ENCODE measurements at places on chromosomes 5 and 9.

- no peak for DNase-seq
Measured at GRCh38 chr5:83937837-83938236, 217.2 kb upstream of the HAPLN1 start.

DNA sequence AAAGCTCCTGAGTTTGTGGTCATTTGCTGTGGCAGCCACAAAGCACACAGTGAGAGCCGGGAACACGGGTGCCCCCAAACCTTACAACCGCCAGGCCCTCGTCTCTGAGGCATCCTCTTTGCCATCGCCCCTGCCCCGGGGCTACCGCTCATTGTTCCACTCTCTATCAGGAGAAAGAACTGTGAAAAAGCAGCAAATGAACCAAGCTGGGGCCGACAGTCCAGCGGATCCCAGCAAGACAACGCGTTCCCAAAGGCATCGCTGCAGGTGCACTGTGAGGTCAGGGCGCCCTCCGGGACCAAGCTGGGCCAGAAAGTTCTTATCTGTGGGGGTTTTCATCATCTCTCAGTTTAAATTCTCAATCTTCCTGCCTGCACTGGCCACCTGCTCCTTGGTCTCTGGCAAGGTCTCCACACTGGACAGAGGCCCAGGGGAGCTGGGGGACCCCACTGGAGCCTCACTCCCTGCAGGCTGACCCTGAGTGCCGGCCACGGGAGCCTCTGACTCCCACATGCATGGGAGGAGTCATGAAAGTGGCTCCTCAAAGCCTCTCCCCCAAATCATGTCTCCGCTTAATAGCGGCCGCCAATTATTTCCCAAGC, 32.1 kb downstream of the VAV2 start:
- no peak for DNase-seq

GRCh38 chr5:95152535-95152934, 132.4 kb downstream of the MCTP1 start:
- no peak for DNase-seq

DNA sequence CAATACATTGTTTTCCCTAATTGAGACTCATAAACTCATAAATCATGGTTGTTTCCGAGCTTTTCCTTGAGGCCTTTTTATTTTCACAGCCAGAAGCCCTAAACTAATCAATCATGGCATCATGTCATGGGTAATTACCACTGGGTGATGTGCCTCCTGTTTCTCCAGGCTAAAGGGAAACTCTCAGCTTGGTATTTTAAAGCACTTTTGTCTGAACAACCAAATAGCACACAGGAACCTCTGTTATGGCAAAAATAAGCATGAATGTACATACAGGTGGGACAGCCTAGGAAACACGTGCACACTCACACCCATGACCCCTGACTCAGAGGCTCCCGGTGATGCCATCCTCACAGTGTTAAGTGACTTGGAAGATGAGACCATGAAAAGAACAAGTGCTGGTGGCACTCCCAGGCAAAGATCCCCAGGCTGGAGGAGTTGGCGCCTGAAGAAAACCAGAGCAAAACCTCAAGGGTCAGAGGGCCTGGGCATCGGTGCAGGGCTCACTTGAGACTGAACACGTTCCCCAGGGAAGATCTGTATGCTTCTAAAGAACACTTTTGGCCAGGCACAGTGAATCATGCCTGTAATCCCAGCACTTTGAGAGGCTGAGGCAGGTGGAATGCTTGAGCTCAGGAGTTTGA, 154.3 kb downstream of the ROR2 start:
- DNase-seq: peak; percentile 82

GRCh38 chr5:74693191-74693590, 8.2 kb downstream of the HEXB start:
- DNase-seq: no peak

DNA sequence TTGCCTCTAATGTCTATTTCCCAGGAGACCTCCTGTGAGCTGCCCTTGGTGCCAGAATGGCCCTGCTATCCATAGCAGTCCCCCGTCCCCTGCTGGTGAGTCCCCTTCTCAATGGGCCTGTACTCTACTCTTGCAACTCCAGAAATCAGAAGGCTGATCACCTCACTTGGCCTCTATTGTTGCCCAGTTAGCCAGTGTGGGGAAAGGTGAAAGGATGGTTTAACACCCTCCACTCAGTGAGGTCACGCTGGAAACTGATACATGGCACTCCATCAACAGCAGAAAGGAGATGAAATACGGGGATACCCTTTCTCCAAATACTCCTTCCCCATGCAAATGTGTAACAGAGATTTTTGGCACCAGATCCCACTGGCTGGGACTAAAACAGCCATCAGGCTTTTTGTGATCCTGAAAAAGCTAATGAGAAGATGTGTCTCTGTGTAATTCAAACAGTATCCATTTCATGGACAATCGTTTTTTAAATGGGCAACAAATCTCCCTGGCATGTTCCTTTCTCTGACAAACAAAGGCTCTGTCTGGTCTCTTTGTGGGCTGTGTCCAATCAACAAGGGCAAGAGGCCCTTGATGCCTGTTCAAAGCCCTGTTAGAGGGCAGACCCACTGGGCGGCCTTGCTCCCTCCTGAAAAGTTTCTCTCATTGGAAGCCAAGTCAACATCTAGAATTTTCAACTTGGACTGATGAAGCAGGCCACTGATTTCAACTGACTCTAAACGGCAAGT, 343.7 kb downstream of the SPOCK1 start:
- no peak for DNase-seq

- no peak for DNase-seq
Measured at GRCh38 chr5:55564721-55565120, 30.0 kb upstream of the PLPP1 start.

GRCh38 chr5:97418462-97418861, 235.4 kb upstream of the RIOK2 start:
- DNase-seq: no peak

DNA sequence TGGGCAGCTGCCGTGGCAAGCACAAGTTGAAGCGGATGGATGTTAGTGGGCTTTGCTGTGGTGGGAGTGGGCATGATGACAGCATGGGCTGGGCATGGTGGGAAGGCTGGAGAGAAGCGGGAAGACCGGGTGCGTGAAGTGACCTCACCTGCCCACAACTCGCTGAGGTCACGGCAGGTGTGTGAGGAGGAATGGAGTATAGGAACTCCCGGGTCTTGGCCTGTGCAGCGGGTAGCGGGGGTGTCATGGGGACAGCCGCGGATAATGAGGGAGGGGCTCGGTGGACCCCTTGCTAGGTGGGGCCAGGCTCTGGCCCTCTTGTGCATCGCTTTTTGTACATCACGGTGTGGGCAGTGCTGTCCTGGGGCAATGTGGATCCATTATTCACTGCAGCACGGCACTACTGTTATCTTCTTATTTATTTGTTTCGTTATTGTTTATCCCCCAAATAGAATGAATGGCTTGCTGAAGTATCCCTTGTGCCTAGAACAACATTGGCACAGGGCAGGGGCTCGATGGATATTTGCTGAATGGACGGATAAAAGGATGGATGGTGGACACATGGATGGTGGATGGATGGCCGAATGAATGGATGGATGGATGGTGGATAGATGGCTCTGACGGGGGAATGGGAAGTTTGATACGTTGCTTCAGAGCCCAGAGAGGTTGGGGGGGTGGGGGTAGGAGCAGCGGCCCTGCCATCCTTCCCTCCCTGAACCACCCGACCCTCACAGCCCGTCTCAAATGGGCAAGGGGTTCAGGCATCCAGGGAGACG, 14.6 kb downstream of the PROP1 start:
- no peak for DNase-seq

- DNase-seq: no peak
Measured at GRCh38 chr5:37769840-37770239, 70.0 kb downstream of the GDNF start.

DNA sequence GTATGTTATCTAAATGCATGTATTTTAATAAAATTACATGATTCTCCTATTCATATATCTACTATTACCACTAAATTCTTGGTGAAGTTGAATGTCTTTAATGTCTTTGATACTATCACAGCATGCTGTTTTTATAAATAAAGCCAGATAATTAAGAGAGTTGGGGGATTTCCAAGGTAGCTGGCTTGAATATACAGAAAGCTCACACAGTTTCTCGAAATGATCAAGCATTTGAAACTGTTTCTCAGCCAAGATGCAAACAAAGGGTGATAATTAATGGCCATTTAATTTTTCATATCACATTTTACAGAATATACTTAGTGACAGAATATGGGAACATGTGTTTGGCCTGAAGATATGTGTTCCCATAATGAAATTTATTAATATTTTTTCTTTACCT, 145.6 kb upstream of the CDH12 start:
- no peak for DNase-seq

- DNase-seq: no peak
Measured at GRCh38 chr5:34719029-34719428, 62.9 kb downstream of the RAI14 start.

GRCh38 chr5:63249960-63250359, 671.3 kb downstream of the LRRC70 start:
- no peak for DNase-seq

GRCh38 chr5:79774171-79774854, 84.7 kb downstream of the CMYA5 start:
- no peak for DNase-seq

DNA sequence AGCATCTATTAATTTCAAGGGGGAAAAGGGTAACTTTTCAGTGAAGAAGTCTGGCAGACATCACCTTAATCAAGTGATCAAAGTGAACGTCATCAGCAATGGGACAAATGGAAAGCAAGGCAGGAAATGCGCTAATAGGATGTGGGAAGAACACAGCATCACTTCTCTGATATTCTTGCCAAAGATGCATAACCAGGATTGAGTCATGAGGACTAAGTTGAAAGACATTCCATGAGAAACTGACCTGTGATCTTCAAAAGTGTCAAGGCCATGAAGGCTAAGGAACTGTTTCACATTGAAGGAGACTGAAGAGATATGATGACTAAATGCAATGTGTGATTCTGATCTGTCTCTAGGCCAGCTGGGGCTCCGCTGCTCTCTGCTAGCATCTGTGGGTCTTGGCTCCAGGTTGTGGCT, 92.9 kb downstream of the NDFIP1 start:
- peak; percentile 22 for DNase-seq

DNA sequence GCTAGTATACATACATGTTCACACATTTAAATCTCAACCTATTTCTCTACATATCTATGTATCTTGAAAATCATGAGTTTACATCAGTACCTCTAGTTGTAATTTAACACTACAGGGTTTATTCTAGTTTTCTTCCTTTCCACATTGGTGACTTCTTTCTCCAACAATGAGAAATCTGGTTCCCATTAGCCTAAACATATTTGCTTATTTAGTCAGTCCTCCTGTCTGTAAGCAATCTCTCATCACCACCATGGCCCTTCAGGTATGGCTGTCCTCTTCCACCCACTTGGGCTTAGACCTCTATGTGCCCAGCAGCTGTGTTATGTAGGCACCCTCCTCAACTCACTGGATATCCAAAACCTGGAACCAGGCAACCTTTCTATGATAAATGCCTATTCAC, 8.0 kb upstream of the SPATA31D1 start:
- DNase-seq: no peak

- DNase-seq: no peak
Measured at GRCh38 chr9:88266416-88266815, 121.8 kb upstream of the SPIN1 start.

DNA sequence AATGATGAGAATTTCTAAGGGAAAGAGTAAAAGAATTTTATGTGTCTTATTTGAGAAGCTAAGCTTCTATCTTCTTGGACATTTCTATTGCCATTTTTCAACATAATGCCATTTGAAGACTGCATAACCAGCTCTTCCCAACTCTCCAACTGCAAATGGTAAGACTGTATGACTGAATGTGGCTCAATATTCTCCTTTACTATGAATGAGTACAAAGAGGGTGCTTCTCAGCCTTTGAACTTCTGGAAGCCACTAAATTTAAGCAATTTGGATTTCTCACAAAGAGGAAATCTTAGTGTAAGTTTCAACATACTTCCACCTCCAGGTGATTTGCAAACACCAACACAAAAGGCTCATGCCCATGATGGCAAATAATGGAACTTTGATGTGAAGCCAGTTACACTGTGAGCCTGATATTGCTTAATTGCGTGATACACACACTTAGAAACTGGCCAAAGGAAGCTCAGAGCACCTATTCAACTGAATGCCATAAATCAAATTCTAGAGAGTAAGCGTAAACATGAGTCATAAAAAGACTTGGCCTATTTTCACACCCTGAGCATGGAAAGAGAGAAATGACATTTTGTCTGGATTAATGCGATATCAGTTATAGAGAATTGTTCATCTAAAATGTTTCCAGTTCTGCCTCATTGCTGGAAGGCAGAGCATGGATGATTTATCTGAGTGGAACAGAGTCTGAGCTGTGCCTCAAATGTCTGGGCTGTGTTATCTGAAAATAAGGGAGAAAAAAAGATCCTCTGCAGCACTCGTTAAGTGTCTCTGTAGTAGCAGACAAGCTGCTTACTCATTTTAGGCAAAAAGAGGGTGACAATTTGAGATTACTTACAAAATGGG, 145.3 kb downstream of the PLK2 start:
- no peak for DNase-seq

- no peak for DNase-seq
Measured at GRCh38 chr5:60943624-60944023, 1.2 kb downstream of the ERCC8 start.

DNA sequence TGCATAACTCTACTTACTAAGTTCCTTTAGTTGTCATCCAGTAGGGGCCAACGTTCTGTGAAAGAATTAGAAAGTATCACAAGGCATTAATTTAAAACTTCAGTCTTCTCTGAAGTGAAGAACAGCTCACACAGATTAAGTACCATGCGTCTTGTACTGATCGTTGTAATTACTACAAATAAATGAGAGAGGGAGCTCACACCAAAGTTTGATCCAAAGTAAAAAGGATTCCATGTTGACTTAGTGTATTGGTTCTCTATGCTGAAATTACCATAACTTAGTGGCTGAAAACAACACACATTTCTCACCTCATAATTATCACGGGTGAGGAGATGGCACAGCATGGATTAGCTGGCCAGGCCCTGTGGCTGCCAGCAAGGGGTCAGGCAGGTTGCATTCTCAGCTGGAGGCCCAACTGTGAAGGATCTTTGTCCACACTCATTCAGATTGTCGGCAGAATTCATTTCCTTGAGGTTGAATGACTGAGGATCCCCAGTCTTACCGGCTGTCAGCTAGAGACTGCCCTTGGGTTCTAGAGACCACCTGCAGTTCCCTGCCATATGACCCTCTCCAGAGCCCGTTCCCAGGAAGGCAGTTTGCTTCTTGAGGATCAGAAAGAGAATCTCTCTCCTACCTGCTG, 169.1 kb downstream of the YTHDC2 start:
- DNase-seq: no peak

DNA sequence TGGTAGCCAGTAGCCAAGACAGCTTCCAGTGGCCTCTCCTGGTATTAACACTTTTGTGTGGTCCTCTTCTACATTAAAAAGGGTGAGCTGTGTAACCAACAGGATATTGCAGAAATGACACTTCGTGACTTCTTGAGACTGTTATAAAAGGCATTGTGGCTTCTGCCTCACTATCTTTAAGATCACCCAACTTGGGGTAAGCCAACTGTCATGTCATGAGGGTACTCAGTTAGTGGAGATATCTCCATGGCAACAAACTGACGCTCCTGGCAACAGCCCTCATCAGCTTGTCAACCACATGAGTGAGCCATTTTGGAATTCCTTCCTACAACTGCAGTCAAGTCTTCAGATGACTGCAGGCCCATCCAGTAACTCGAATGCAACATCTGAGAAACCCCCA, 121.7 kb downstream of the DEPDC1B start:
- DNase-seq: no peak

- no peak for DNase-seq
Measured at GRCh38 chr5:141908796-141909195, 14.9 kb upstream of the DELE1 start.

- no peak for DNase-seq
Measured at GRCh38 chr9:30362373-30362772, 2022.1 kb upstream of the ACO1 start.

- no peak for DNase-seq
Measured at GRCh38 chr5:65923339-65923738, 3.0 kb upstream of the ERBIN start.
